ENCODE measurements at places on chromosomes 6 and 20.

- no peak for DNase-seq
Observed at GRCh38 chr6:151620179-151620578, 126.4 kb downstream of the CCDC170 start.

DNA sequence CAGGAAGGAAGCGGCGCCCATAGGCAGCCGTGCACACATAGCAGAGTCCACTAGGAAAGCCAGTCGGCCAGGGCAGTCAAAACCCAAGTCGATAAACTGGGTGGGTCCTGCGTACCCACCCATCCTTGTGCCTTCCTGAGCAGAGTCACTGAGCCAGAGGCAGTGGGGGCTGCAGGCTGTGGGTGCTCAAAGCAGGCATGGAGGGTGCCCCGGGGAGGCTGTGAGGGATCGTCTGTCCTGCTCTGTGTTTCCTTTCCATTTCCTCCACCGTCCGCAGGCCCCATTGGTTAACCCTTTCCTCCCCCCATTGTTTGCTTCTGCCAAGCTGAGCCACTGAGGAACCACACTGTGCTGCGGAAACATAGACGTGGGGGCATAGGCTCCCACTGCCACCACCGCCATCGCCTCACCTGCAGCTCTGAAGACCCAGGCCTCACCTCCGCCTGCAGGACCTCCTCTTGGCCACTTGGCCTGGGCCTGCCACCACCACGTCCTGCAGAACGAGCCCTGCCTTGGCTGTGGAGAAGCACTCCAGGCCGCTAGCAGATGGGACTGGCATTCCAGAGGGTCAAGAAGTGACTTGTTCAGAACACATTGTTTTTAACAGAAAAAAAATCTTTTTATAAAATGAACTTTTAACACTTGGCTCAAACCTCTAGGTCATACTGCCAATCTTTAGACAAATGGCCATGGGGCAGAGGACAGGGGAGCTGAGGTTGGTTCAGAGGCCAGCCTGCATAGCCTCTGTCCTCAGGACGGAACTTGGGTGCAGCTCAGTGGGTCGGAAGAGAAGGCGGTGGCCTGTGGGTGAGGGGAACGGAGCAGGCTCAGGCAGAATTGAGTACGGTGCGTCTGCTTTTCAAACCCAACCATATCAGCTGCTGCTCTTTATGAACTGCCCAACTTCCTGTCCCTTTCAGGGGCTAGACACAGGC is 52.6 kb downstream of the TCP11 start:
- DNase-seq = peak; percentile 39

GRCh38 chr6:106398621-106399020 is 38.1 kb downstream of the CRYBG1 start:
- no peak for DNase-seq

DNA sequence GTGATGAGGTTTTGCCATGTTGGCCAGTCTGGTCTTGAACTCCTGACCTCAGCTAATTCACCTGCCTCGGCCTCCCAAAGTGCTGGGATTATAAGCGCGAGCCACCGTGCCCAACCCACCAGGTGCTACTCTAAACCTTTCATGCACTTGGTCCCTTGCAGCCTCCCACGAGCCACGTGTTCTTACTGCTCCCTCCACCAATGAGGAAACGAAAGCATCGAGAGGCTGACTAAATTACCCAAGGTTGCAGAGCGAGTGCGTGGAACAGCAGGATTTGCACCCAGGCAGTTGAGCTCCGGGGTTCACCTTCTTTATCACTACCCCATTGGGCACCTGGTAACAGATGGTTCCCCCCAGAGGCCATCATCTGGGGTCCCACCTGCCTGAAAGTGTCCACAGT is 208.3 kb downstream of the LY86 start:
- DNase-seq = no peak

GRCh38 chr6:124995645-124996325 is 33.5 kb downstream of the RNF217 start:
- no peak for DNase-seq

GRCh38 chr20:1803932-1804501 is 91.2 kb upstream of the SIRPA start:
- DNase-seq = peak; percentile 37

GRCh38 chr6:134510920-134511319 is 193.0 kb upstream of the SGK1 start:
- DNase-seq = no peak
